ENCODE measurements at places on chromosomes 3 and 15. TPM values are rescaled to one million over a fixed set of nuclear protein-coding genes. Genes with fewer than 3 reads are reported as not detected.

- no peaks in the 10 kb centered on the region for H3K27me3 ChIP-seq
- no peak overlapping the region for H3K4me3 ChIP-seq
- H3K27ac ChIP-seq, result no peak overlapping the region
- DNase-seq, result no peak
- H3K36me3 ChIP-seq, result no peaks in the 10 kb centered on the region
- no peaks in the 10 kb centered on the region for H3K4me1 ChIP-seq
These were observed 581.1 kb upstream of the GBE1 start for GRCh38 chr3:82342521-82342920.

Gene WDR93
- total RNA-seq, result 0.13 TPM

Gene NOX5
- total RNA-seq, result not detected

Gene IMPDH2
- 111 TPM for total RNA-seq

DNA sequence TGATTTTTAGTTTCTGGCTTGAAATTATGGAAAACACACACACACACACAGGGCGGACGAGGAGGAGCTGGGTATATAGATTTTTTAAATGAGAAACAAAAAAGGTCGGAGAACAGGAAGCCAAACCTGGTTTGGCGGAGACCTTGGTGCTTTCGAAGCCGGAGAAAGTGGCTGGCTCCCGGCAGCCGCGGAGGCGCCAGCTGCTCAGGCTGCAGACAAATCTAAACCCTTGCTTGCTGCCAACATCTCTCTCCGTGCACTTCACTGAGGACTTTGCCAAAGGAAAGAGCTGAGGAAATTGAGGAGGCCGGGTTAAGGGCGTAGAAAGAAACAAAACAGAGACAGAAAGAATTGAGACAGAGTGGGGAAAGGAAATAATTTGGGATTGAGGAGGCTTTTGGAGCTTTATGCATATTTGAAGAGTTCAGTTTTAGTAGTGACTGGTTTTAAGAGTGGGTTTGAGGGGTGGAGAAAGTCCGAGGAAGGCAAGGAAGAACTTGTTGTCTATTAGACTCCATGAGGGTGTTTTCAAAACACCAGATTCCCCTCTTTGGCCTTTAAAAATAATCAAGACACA is 2.2 kb downstream of the ZIC1 start:
- no peaks in the 10 kb centered on the region for H3K36me3 ChIP-seq
- H3K4me1 ChIP-seq, result peaks cover 51% of the 10 kb centered on the region
- H3K27ac ChIP-seq, result peak overlapping the region; percentile 7
- no peak for DNase-seq
- peak overlapping the region; percentile 79 for H3K4me3 ChIP-seq

DNA sequence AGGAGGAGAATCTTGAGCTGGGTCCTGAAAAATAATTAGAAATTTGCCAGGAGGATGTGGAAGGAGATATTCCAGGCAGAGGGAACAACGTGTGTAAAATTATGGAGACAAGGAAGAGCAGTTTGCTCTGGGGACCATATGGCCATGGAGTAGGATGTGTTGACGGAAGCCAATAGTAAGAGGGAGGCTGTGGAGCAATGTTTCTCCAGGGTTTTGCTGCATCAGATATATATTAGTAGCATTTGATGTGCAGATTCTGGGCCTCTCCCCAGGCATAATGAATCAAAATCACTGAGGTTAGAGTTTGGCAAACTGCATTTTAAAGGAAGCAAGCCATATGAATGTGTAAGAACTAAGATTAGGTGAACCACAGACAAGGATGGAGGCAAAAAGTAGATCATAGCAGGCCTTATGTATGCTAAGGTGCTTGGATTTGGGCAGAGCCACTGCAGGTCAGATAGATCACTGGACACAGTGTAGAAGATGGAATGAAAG is 192.9 kb upstream of the IL12A start:
- no peak overlapping the region for H3K4me3 ChIP-seq
- peaks cover 3% of the 10 kb centered on the region for H3K36me3 ChIP-seq
- no peak for DNase-seq

Gene CCDC39
- 0.46 TPM for total RNA-seq

Gene PDZRN3
- 1.3 TPM for total RNA-seq

Gene OXSM
- total RNA-seq, result 11.4 TPM

- H3K27me3 ChIP-seq, result no peaks in the 10 kb centered on the region
- no peaks in the 10 kb centered on the region for H3K36me3 ChIP-seq
- H3K4me3 ChIP-seq, result no peak overlapping the region
- H3K27ac ChIP-seq, result no peak overlapping the region
These were observed 48.2 kb upstream of the ARPP19 start for GRCh38 chr15:52617026-52617425.

GRCh38 chr15:42375252-42375651 is 16.0 kb downstream of the CAPN3 start:
- DNase-seq, result no peak
- H3K36me3 ChIP-seq, result peaks cover 7% of the 10 kb centered on the region
- peaks cover 3% of the 10 kb centered on the region for H3K27me3 ChIP-seq

- no peak overlapping the region for H3K27ac ChIP-seq
- no peak for DNase-seq
- no peak overlapping the region for H3K4me3 ChIP-seq
- H3K27me3 ChIP-seq, result peaks cover 6% of the 10 kb centered on the region
These were observed 11.6 kb upstream of the EPB42 start for GRCh38 chr15:43232289-43232874.

- H3K27me3 ChIP-seq, result peaks cover 6% of the 10 kb centered on the region
- peaks cover 32% of the 10 kb centered on the region for H3K36me3 ChIP-seq
- DNase-seq, result no peak
- no peak overlapping the region for H3K4me3 ChIP-seq
- peaks cover 61% of the 10 kb centered on the region for H3K4me1 ChIP-seq
- peak overlapping the region; percentile 100 for H3K27ac ChIP-seq
These were observed 15.2 kb downstream of the EFCC1 start for GRCh38 chr3:129016356-129016719.

GRCh38 chr3:193656445-193656844 is 63.4 kb downstream of the OPA1 start:
- H3K27ac ChIP-seq, result no peak overlapping the region
- H3K4me1 ChIP-seq, result no peaks in the 10 kb centered on the region
- peaks cover 15% of the 10 kb centered on the region for H3K36me3 ChIP-seq
- H3K4me3 ChIP-seq, result no peak overlapping the region
- no peaks in the 10 kb centered on the region for H3K27me3 ChIP-seq

DNA sequence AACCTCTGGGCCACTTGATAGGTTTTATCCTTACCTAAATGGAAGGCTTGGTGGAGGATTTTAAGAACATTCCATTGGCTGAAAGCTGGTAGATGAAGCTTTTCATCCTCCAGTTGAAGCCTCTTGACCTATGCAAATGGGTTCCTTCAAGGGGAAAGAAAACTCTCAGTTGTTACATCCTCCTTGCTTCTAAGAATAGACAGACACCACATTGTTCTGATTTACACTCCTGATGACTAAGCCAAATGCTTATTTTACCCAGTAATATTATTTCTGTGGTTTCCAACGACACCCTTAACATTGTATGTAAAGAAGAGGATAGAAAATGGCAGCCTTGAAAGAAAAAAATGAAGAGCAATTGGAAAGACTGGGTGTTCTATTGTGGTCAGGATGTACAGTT is 480.5 kb downstream of the OTOL1 start:
- no peak overlapping the region for H3K27ac ChIP-seq
- no peak for DNase-seq
- H3K36me3 ChIP-seq, result no peaks in the 10 kb centered on the region
- no peaks in the 10 kb centered on the region for H3K27me3 ChIP-seq
- no peaks in the 10 kb centered on the region for H3K4me1 ChIP-seq

Gene IGF2BP2
- total RNA-seq, result 165 TPM

GRCh38 chr3:133874344-133874743 is 21.3 kb downstream of the RAB6B start:
- DNase-seq, result no peak
- H3K27me3 ChIP-seq, result no peaks in the 10 kb centered on the region
- H3K27ac ChIP-seq, result no peak overlapping the region
- no peak overlapping the region for H3K4me3 ChIP-seq
- no peaks in the 10 kb centered on the region for H3K36me3 ChIP-seq

Gene CCRL2
- 1.4 TPM for total RNA-seq

DNA sequence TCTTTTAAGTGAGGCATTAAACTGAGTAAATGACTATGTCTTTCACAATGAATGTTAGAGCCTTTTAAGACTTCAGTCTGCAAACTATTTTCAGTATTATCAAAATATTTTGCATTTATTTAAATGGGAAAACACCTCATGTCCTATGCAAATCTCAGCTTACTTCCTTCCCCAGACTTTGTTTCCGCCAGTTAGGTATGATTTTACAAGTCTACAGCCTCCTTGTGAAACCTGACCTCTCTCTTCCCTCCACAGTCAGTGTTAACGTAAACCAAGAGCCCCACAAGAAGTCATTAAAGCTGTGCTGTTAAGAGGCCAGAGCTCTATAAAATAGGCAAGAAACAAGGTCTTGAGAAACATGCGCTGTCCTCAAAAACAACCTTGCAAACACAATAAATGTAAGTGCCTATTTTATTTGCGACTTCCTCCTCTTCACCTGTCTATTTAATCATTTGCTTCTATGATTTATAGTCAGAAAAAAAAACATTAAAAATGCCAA is 48.3 kb downstream of the PRTG start:
- H3K27ac ChIP-seq, result peak overlapping the region; percentile 65
- H3K27me3 ChIP-seq, result no peaks in the 10 kb centered on the region
- peaks cover 8% of the 10 kb centered on the region for H3K36me3 ChIP-seq
- H3K4me3 ChIP-seq, result no peak overlapping the region
- peaks cover 21% of the 10 kb centered on the region for H3K4me1 ChIP-seq

DNA sequence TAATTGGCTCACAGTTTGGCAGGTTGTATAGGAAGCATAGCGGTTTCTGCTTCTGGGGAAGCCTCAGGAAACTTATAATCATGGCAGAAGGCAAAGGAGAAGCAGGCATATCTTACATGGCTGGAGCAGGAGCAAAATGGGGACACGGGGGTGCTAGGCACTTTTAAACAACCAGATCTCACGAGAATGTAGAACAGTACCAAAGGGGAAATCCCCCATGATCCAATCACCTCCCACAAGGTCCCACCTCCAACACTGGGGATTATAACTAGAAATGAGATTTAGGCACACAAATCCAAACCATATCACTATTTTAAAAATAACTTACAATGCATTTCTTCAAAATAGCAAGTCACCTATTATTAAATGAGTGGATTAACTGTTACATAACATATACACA is 47.1 kb upstream of the ANKRD28 start:
- no peak overlapping the region for H3K4me3 ChIP-seq
- no peak for DNase-seq
- peaks cover 3% of the 10 kb centered on the region for H3K27me3 ChIP-seq
- H3K27ac ChIP-seq, result no peak overlapping the region

GRCh38 chr15:75195766-75196241 is 5.9 kb upstream of the C15orf39 start:
- H3K4me1 ChIP-seq, result peaks cover 16% of the 10 kb centered on the region
- no peak for DNase-seq
- H3K27ac ChIP-seq, result no peak overlapping the region

Gene TRH
- total RNA-seq, result 0.49 TPM

DNA sequence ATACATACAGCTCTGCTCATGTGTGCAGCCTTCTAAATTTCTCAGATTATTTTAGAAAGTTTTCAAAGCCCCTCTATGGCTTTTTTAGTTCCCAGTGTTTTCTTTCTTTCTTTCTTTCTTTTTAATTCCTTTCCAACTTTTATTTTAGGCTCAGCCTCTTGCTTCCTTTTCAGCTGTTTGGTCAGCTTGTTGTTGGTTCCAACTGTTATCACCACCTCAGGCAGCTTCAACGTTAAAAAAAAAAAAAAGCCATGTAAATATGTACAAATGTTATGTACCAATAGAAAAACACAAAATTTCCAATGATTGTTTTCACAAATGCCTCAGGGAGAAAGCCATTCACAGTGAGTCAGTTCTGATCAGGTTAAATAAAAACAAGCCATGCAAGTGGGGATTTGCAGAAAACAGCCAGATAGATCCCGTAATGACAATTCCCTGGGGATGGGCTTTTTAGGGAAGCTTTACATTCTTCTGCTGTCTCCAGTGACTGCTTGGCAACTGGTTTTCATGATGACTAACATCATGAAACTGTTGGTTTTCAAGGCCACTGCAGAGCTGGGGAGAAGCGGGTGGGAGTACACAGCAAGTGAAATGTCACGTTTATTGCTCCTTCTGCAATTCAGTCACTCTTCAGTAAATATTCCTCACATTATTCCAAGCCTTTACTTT is 908.4 kb downstream of the EPHA3 start:
- H3K27me3 ChIP-seq, result no peaks in the 10 kb centered on the region
- peak overlapping the region; percentile 37 for H3K27ac ChIP-seq
- peaks cover 7% of the 10 kb centered on the region for H3K4me1 ChIP-seq
- DNase-seq, result no peak
- no peak overlapping the region for H3K4me3 ChIP-seq
- no peaks in the 10 kb centered on the region for H3K36me3 ChIP-seq

GRCh38 chr15:34855413-34855812 is 60.1 kb upstream of the ACTC1 start:
- no peaks in the 10 kb centered on the region for H3K4me1 ChIP-seq
- H3K27me3 ChIP-seq, result no peaks in the 10 kb centered on the region
- H3K27ac ChIP-seq, result no peak overlapping the region
- DNase-seq, result no peak

DNA sequence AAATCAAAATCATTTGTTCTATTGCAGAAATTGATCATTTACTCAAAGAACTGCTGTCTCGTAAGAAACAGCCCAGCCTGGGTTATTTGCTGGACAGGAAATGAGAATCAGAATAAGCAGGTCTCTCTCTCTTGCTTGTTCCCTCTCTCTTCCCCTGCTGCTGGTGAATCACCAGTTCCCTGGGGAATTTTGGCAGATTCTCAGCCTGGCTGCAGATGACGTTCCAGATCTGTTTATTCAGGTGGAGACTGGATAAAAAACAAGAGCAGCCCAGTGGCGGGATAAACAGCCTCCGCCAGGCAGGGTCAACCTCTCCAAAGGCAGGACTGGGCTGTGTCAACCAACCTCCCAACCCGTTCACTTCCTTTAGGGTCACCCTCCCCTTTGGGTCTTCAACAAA is 72.1 kb downstream of the LRIG1 start:
- DNase-seq, result no peak
- H3K36me3 ChIP-seq, result peaks cover 8% of the 10 kb centered on the region
- no peak overlapping the region for H3K4me3 ChIP-seq
- H3K27ac ChIP-seq, result no peak overlapping the region

Gene GPR149
- total RNA-seq, result not detected

Gene BNIP2
- 75.3 TPM for total RNA-seq

Gene LDHAL6B
- total RNA-seq, result not detected

Gene PGBD4
- 1.2 TPM for total RNA-seq

DNA sequence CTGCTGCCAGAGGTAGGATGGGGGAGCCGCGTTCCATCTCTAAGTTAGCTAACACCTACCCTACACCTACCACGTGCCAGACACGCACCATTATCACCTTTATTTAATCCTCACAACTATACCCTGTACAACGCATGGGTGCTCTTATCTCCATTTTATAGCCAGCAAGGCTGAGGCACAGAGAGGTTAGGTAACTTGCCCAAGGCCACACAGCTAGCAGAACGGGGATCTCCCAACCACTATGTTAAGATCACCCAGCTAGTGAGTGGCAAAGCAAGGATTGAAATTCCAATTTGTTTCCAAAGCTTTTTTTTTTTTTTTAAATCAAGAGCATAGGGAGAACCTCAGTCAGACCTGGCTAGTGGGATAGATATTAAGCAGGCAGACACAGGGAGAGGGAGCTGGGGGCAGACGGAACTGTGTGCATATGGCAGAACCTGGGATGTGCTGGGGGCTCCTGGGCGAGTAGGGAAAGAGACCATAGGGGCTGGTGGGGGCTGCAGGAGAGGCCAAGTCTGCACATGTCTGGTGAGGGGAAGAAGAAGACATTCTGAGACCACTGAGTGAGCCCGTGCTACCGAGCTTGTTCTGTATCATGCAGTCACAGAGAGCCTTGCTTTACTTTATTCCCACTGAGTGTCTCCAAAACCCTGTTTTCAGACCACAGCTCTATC is 196.3 kb upstream of the TPM1 start:
- no peak for DNase-seq
- H3K4me1 ChIP-seq, result peaks cover 32% of the 10 kb centered on the region
- H3K36me3 ChIP-seq, result peaks cover 4% of the 10 kb centered on the region
- peaks cover 6% of the 10 kb centered on the region for H3K27me3 ChIP-seq
- H3K4me3 ChIP-seq, result no peak overlapping the region
